ENCODE measurements at places on chromosomes 3 and 15.
A peak's percentile ranks its signal among the peaks of the same experiment; 100 is the strongest.

DNA sequence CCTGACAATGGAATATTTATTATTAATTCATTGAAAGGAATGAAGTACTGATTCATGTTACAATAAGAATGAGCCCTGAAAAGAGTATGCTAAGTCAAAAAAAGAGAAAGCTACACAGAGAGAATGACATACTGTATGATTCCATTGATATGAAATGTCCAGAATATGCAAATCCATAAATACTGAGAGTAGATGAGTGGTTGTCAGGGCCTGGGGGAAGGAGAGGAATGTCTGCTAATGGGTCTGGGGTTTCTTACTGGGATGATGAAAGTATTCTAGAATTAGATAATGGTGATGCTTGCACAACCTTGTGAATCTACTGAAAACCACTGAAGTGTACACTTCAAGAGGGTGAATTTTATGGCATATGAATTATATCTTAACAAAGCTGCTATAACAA lies 79.9 kb upstream of the HACD2 start:
- no peak for DNase-seq

DNA sequence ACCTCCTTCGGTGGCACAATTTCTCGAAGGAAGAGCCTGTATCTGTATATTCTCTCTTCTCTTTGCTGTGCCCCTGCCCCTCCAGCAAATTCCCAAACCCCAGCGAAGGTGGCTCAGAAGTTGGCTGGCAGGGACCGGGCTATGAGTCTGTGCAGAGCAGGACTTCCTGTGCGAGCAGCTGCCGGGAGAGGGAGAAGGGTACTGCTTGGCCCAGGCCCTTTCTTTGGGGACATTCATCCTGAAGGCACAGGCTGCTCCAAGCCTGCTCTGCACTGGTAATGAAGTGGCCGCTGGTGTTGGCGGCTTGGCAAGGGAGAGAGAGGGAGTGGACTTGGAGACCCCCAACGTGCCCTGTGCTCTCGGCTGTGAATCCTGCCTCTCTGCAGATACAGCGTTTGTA lies 1.5 kb downstream of the SLC6A11 start:
- DNase-seq: no peak

DNA sequence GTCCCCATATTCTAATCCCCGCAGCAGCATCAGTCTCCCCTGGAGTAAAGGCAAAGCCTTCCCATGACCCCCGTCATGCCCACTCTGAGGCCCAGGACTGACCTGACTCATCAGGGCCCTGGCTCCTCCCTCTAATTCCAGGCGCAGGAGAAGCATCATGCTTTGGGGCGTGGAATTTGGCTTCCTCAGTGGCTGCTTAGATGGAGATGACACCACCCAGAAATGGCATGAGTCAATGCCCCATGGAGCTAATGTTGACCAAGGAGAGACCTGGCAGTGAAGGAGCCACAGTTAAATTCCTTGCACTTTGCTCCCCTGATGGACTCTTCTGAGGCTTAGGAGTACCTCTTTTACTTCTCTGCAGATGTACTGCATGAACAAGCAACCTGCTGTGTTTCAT lies 204.2 kb upstream of the PROK2 start:
- peak; percentile 11 for DNase-seq

DNA sequence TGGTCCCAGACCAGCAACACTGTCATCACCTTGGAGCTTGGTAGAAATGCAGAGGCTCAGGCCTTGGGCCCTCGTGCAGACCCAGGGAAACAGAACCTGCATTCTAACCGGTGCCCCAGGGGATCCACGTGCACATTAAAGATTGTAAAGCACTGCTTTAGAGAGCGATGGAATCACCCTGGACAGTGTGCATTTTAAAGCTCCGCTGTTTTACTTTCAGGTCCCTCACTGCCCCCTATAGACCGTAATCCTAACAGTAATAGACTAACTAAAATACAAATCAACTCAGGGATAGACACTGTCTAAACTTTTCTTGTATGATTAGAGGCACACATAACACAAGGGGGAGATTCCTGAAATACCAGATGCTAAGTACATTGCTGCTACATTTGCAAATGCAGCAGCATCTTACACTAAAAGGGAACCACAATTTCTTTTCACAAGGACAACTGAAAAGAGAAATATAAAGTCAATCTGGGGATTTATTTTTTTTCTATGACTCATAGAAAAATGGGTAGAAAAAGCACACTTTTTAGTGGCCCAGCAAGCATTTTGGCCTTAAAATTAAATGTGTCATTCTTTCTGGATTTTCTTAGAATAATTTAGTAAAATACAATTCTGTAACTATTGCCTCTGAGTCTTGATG lies 10.5 kb upstream of the SH3GL3 start:
- DNase-seq: peak; percentile 51

- no peak for DNase-seq
These were observed 23.0 kb downstream of the OIP5 start for GRCh38 chr15:41309226-41309905.

DNA sequence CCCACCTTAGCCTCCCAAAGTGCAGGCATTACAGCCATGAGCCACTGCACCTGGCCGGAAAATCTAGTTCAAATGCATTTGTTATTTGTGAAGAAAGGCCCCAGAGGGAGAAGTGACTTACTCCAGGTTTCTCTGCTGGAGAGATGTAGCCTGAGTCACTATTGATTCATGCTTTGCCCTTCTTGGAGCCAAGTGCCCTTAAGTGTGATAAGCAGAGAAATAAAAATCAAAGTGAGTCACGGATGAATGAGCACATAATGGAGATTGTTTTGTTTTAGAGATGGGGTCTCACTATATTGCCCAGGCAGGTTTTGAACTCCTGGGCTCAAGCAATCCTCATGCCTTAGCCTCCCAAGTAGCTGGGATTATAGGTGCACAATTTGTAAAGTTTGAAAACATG lies 33.1 kb downstream of the CDC25A start:
- peak; percentile 53 for DNase-seq

Measured in mesenchymal stem cell (in vitro differentiated cells and primary cell).